ENCODE measurements at places on chromosomes 3 and 15.
A peak's percentile ranks its signal among the peaks of the same experiment; 100 is the strongest.

DNA sequence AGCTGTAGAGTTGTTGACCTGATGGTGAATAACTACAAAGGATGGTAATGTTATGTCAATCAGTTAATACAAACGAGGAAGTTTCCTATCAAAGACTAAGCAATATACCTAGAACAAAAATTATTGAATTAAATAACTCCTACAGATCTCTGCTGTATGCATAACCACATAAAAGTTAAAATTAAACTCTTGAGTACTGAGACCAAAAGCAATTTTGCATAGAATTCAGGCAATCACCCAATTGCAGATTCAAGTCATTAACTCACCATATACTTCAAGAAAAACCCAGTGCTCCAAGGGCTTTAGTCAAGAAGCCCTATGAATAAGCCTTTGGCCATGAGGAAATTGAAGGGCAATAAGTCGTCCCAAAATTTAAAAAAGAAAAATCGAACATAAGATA, 518.8 kb downstream of the MECOM start:
- DNase-seq = no peak

DNA sequence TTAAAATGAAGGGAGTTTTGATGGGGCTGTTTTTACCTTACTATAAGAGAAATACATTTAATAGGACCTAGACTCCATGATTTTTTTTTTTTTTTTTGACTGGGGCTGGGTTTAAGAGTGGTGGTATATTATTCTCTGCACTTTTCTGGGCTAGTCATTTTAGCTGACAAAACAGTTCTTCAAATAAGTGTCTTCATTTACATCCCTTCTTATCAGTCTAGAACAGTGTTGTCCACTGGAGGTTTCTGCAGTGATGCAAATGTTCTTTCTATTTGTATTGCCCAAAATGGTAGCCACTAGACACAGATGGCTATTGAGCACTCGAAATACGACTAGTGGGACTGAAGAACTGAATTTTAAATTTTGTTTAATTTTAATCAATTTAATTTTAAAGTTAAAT, 37.2 kb downstream of the KLHL18 start:
- no peak for DNase-seq

- DNase-seq = no peak
These were observed 19.8 kb upstream of the ACOX2 start for GRCh38 chr3:58556761-58557221.

- DNase-seq = no peak
These were observed 1596.6 kb downstream of the SI start for GRCh38 chr3:163481738-163482137.

- DNase-seq = no peak
These were observed 96.2 kb downstream of the CBLB start for GRCh38 chr3:105772635-105773034.

DNA sequence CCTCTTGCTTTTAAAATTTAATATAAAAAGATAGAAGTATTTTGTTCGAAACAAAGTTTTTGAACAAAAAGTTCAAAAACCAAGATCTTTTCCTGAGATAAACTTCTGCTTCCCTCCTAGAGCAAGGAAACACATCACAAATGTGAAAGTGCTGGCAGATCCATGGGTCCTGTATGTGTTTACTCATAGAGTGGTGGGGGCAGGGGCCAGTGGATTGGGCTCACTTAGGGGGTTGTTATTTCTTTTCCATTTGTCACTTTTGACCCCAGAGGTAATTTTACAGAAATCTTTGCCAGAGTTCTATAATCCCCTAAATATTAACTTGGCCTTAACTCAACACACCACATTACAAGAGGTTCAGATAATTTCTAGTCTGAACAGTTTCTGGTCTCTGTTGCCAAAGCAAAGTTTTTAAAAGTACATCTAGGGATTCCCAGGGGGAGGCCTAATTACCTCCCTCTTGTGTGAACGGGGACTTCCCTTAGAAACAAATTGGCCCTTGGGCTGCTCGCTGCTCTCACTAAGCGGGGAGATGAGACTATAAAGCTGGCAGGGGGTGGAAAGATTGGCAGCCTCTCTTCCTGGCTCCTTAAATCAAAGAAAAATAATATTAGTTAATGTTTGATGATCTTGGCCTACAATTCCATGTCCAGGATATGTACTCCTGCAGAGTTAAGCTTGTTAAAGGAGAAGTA, 66.8 kb upstream of the PTX3 start:
- no peak for DNase-seq

DNA sequence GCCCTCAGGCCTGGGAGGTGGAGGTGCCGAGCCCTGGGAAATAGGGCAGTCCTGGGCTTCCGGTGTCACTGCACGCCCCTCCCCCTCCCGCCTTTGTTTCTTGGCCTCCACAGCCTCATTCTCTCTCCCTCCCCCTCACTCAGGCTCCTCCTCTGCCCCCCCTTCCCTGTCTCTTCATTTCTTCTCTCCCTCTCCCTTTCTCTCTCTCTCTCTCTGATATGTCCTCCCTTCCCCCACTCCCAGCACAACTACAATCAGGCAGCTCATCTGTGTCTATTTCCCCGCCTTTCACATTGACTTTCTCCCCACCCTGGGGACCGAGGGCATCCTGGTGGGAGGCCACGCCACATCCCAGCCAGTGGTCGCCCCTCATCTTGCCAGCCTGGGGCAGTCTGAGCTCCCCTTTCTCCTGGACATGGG, 40.2 kb downstream of the IDH2 start:
- peak; percentile 58 for DNase-seq

GRCh38 chr15:41671656-41672648, 11.7 kb downstream of the MGA start:
- DNase-seq = no peak

- no peak for DNase-seq
These were observed 160.7 kb downstream of the PDE8A start for GRCh38 chr15:85142312-85142711.

- DNase-seq = peak; percentile 69
These were observed 72.6 kb downstream of the MYO1E start for GRCh38 chr15:59299929-59300617.

DNA sequence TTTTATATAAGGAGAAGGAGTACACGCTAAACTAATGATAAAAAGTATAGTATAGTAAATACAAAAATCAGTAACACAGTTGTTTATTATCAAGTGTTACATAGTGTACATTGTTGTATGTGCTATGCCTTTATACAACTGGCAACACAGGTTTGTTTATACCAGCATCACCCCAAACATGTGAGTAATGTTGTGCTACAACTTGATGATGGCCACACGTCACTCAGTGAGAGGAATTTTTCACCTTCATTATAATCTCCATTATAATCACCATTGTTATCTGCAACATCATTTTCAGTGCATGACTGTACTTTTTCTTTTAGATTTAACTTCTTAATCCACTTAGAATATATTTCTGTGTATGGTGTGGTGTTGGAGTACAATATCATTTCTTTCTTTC, 204.0 kb upstream of the CTNNB1 start:
- no peak for DNase-seq

DNA sequence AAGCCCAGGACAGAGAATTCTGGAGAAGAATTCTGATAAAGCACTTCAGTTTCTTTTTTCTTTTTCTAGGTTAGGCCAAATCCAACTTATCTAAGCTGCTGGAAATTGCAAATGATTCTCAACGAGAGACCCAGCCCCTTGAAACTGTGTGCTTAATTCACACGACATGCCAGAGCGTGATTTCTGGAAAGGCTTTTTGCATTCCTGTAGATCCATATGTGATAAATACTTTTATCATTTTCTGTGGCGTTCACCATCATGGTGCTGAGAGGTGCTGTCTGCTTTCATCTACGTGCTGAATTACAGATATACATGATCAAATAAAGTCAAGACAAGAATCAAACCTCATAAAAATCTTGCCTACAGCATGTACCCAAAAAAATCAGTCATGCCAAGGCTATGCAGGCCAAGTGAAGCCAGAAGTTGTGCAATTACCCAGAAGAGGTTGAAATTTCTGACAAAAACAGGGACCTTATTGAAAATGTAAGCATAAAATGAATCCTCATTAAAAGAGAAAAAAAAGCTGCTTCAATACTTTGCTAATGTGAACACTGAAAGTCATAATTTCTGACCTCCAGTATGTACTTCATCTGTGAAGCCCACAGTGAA, 10.8 kb upstream of the MEF2A start:
- no peak for DNase-seq

GRCh38 chr15:66057089-66057488, 187.8 kb downstream of the RAB11A start:
- no peak for DNase-seq

DNA sequence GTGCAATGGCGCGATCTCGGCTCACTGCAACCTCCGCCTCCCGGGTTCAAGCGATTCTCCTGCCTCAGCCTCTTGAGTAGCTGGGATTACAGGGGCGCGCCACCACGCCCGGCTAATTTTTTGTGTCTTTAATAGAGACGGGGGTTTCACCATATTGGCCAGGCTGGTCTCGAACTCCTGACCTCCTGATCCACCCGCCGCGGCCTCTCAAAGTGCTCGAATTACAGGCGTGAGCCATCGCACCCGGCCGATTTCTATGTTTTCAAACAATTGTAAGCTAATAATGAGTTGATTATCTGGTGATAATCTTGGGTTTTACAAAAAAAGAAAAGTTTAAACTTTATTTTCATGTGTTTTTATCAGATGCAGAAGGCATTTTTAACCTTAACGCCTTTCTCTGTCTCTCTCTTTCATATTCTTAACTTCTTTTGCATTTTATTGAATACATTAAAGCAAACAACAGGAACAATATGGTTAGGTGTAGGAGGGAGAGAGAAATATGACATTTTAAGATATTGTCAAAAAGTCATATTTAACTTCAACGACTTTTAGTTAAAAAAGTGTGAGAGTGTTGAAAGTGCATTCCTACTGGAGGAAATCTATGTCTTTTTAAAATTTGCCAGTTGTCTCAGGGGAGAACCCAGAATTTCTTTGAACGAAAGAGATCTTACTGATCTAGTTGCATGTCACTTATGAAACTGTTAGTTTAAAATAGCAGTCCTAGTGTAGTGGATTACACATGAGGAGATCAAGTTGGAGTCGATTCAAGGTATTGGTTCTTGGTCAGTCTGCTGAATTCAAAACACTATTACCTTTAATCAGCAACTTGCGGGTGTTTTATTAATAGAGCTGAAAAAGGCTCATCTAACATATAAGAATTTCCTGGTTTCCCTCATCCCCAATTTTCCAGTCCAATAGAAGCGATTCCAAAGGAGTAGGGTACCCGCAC, 3.4 kb upstream of the MEIS2 start:
- DNase-seq = no peak

DNA sequence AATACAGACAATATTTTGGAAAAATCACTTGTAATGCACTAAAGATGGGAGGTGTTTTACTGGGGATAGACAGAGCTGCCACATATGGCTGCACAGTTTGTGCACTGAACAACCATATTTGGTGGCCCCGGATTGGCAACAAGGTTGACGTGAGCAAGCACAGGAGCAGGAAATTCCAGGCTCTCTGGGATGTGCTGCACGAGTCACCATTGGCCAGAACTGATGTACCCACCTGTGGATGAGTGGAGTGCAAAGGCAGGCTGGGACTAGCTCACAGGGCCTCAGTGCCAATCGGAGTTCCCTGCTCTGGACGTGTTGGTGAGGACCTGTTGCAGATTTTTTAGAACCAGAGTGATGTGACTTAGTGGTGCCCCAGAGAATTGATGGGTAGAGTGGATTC, 42.0 kb upstream of the SCAANT1 start:
- DNase-seq = no peak
